ENCODE measurements at places on chromosomes 2 and 18. TPM values are rescaled to one million over a fixed set of nuclear protein-coding genes. Genes with fewer than 3 reads are reported as not detected.

DNA sequence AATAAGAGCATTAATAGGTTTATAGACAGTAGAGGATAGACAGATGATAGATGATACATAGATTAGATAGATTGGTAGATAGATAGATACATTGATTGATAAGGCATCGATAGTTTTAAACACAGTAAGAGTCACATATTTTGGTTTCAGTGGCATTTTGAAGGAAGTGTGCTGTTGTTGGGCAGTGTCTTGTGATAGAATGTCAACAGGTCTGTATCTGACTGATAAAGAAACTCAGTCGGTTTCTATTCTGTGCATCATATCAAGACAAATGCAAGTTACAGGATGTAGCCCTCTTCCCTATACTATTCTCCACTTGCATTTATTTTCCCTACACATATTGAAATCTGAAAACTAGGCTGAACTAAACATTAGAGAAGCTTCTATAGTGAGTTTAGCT, 1229.0 kb upstream of the ZEB2 start:
- DNase-seq: no peak
- H3K4me1 ChIP-seq: peaks cover 36% of the 10 kb centered on the region
- no peak overlapping the region for H3K27ac ChIP-seq
- no peak overlapping the region for H3K4me3 ChIP-seq

DNA sequence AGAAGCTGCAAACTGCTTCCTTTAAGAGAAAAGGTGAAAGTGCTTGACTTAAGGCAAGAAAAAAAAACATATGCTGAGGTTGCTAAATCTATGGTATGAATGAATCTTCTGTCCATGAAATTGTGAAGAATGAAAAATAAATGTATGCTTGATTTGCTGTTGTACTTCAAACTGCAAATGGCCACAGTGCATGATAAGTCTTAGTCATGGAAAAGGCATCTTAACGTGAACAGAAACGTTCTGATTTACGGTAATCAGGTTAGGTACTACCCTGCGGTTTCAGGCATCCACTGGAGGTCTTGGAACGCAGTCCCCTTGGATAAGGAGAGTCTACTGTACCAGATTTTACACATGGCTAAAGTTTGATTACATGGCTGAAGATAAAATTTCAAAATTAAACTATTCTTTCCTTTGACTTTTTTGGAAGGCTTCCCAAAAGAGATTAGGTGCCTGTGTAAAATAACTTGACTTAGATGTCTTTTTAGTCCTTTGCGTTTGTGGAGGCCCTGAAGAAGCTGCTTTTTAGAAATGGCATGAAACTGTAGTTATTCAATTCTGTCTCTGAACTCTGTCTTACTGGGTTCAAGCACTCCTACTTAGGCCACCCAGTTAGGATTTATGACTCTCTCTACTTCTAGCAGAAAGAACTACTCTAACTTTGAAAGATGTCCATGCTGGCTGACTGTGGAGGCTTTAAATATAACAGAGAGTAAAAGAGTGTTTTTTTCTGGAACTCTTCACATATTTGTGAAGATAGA, 35.9 kb upstream of the SCN9A start:
- no peaks in the 10 kb centered on the region for H3K36me3 ChIP-seq
- H3K4me1 ChIP-seq: peaks cover 36% of the 10 kb centered on the region
- DNase-seq: peak; percentile 61
- H3K27ac ChIP-seq: peak overlapping the region; percentile 96

DNA sequence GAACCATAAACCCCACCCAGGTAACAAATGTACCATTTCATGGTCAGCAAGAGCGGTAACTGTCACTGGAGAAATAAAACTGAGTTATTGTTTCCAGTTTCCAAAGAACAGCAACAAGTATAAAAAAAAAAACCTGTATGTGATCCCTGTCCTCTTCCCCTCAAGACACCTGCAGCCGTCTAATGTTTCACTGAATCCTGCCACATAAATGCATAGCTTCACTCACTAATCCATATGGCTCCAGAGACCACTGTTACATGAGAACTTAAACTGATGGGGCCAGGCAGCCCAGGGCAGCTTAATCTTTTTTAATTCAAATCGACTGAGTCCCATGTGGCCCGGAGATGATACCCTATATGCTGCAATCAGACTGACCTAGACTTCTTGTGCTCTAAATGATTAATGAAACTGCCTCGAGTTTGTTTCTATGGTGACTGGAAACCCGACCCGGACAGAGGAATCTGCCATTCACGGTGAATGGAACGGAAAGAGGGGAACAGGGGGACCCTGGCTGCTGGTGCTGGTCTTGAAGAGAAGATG, 60.9 kb upstream of the SIX2 start:
- H3K4me3 ChIP-seq: no peak overlapping the region
- peaks cover 9% of the 10 kb centered on the region for H3K4me1 ChIP-seq
- H3K27me3 ChIP-seq: no peaks in the 10 kb centered on the region
- H3K36me3 ChIP-seq: no peaks in the 10 kb centered on the region
- H3K27ac ChIP-seq: no peak overlapping the region

DNA sequence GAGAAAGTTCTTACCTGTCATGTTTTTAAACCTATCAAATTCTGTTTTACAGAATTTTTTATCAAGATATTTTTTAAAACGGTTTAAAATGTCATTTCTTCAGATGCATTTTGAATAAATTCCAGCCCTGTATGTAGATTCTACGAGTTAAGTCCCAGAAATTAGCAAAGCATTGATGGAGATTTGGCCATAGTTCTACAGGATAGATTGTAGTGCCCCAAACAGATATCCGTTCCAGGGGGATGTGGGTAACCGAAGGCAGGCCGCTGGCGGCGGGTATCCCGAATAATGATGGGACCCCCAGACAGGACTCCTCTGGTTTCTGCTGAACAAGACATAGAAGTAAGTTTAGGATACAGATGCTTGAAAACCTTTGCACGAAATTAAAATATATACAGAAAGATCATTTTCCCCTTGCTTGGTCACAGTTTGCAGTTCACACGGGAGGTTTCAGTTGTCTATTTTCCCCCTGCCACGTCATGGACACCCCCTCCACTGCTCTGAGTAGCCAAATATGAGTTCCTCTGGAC, 755 bp downstream of the NOL4 start:
- peaks cover 11% of the 10 kb centered on the region for H3K4me1 ChIP-seq
- H3K27me3 ChIP-seq: peaks cover 74% of the 10 kb centered on the region
- no peak for DNase-seq

DNA sequence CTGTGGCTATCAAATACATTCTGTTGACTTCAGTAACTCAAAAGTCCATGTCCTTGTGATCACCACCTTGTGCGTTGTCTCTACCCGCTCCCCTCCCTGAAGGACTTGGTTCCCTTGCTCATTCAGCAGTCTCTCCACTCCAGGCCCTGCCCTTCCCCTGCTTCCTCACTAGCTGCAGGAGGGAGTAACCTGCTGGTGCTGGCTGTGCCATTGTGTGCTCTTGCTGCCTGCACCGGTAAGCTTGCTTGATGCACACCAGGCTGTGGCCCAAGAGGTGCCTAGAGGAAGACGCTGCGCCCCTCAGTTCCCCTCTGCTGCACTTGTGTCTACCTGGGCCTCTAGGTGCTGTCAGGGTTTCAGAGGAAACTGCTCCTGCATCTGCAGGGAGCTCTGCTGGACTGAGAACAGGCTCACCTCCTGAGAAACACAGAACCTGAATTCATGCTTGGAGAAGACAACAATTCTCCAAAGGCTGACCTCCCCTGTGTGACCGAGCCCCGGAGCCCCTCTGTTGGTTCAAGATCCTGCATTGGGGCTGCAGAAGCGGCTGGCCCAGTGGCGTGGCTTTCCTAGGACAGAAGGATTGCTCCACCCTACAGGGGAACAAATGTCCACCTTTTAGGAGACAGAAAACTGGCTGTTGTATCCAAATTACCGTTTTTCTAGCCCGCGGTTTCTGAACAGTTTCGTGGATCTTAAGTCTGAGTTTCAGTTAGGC, 33.6 kb downstream of the PTPRM start:
- no peak for DNase-seq
- H3K27ac ChIP-seq: peak overlapping the region; percentile 57
- H3K36me3 ChIP-seq: no peaks in the 10 kb centered on the region
- no peaks in the 10 kb centered on the region for H3K27me3 ChIP-seq
- H3K4me1 ChIP-seq: peaks cover 53% of the 10 kb centered on the region
- H3K4me3 ChIP-seq: no peak overlapping the region

- H3K4me3 ChIP-seq: no peak overlapping the region
- peaks cover 25% of the 10 kb centered on the region for H3K4me1 ChIP-seq
- H3K36me3 ChIP-seq: no peaks in the 10 kb centered on the region
- no peaks in the 10 kb centered on the region for H3K27me3 ChIP-seq
- DNase-seq: no peak
- H3K27ac ChIP-seq: peak overlapping the region; percentile 75
Measured at GRCh38 chr2:157055660-157056199, 201.8 kb upstream of the GALNT5 start.

- peaks cover 15% of the 10 kb centered on the region for H3K36me3 ChIP-seq
- H3K4me1 ChIP-seq: peaks cover 97% of the 10 kb centered on the region
- no peaks in the 10 kb centered on the region for H3K27me3 ChIP-seq
- H3K4me3 ChIP-seq: no peak overlapping the region
Measured at GRCh38 chr2:159094173-159094737, 125.8 kb downstream of the TANC1 start.

DNA sequence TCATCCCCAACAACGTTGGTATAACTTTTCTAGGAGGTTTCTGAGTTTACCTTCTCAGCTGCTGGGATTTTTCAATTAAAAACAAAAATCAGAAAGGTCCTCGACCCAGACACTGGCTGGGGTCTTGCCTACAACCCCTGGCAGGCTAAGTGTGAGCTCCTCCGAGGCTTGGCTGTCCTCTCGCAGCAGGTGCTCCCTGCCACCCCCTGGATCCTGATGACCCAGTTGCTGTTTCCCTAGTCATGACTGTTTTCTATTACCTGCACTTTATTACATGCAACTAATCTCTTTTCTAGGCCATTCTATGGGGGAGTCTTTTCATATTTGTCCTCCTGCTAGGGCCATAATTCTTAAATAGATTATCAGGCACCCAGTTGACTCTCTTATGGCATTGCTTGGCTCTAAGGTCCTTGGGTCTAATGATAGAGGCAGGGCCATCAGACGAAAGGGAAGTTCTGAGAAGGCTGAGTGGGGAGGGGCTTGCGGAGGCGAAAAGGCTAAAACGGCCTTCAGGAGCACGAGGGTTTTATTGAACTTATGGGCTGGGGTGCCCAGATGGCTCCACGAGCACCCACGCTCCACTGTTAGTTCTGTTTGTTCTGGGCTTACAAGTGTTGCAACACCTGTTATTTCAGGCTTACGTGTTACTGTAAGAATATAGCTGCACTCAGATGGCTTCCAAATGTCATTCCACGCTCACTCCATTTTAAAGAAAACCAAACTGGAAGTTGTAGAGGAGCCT, 166.0 kb downstream of the NCK2 start:
- no peak overlapping the region for H3K4me3 ChIP-seq
- no peaks in the 10 kb centered on the region for H3K27me3 ChIP-seq
- H3K27ac ChIP-seq: no peak overlapping the region
- H3K4me1 ChIP-seq: no peaks in the 10 kb centered on the region

DNA sequence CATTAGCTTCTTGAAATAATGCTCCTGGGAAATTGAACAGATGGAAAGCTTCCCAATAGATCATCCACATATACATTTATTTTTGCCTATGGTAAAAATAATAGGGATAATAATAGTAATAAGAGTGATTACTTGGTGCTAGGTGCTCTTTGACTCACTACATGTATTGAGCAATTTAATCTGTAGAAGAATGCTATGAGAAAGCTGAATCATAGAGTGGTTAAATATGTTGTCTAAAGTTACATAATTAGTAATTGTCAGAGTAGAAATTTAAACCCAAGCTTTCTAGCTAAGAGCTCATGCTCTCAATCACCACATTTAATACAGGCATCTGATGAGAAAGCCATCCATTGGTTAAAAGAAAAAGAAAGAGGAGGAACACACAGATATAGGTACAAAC, 590.5 kb upstream of the SLC8A1 start:
- H3K4me1 ChIP-seq: no peaks in the 10 kb centered on the region
- no peaks in the 10 kb centered on the region for H3K27me3 ChIP-seq
- no peak for DNase-seq
- H3K4me3 ChIP-seq: no peak overlapping the region
- no peak overlapping the region for H3K27ac ChIP-seq

DNA sequence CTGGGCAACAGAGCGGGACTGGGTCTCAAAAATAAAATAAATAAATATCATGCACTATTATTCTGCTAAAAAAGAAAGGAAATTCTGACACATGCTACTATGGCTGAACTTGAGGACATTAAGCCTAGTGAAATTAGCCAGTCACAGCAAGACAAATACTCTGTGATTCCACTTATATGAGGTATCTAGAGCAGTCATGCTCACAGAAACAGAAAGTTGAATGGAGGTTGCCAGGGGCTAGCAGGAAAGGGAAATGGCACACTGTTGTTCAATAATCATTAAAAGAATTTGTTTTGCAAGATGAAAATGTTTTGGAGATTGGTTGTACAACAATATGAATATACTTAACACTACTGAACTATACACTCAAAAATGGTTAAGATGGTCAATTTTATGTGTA, 60.8 kb downstream of the NCKAP1 start:
- no peak overlapping the region for H3K4me3 ChIP-seq
- H3K27me3 ChIP-seq: no peaks in the 10 kb centered on the region
- H3K36me3 ChIP-seq: peaks cover 70% of the 10 kb centered on the region
- no peaks in the 10 kb centered on the region for H3K4me1 ChIP-seq
- DNase-seq: no peak
- no peak overlapping the region for H3K27ac ChIP-seq

- H3K27ac ChIP-seq: peak overlapping the region; percentile 80
- peaks cover 26% of the 10 kb centered on the region for H3K4me1 ChIP-seq
- no peak for DNase-seq
- peak overlapping the region; percentile 87 for H3K4me3 ChIP-seq
Measured at GRCh38 chr2:176137252-176137580, 7.7 kb downstream of the HOXD8 start.

DNA sequence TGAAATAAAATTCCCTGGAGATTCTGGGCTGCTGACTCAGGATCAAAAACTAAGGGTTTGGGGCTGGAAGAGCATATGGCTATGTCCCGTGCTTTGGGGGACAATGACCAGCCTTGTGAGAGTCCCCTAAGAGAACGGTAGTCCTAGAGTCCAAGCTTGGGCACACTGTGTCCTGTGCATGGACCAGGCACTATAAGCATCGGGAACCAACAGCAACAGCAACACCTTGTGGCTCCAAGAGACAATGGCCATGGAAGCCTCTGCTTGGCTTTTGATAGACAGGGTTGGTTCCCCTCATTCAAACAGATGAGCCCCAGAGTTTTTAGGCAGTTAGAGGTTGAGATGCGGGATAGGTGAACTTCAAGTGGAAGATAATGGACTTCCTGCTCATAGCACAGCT, 294.4 kb upstream of the CHAC2 start:
- no peak overlapping the region for H3K4me3 ChIP-seq
- no peaks in the 10 kb centered on the region for H3K36me3 ChIP-seq
- peaks cover 9% of the 10 kb centered on the region for H3K4me1 ChIP-seq
- DNase-seq: no peak

The MPPE1 gene
- 36.4 TPM for total RNA-seq

The TUBB8B gene
- total RNA-seq: 3.9 TPM

The POTEI gene
- not detected for total RNA-seq

Measured in SJSA1 (cell line).